Fibroblast of skin of left quadriceps (primary cell): ENCODE measurements at places on chromosomes 2 and 18.

DNA sequence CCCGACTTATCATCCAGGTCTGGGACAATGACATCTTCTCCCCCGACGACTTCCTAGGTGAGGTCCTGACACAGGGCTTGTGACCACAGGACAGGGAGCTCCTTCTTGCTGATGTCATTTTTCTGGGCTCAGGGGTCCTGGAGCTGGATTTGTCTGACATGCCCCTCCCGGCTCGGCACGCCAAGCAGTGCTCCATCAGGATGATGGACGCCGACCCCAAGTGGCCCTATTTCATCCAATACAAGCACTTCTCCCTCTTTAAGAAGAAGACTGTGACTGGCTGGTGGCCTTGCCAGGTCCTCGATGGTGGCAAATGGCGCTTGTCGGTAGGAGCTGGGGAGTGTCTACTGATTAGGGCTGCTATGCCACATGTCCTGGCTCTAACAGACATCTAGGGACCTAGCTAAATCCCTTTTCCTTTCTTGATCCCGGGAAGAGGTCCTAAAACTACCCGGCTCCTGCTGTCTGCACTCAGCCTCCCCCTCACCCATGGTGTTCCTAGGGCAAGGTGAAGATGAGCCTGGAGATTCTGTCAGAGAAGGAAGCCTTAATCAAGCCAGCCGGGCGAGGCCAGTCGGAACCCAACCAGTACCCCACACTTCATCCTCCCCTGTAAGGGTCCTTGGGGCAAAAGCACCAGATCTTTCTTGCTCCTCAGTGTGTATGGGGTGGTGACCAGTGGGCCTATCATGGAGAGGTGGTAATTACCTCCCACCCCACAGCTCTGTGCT, 36.7 kb downstream of the LMAN2L start:
- no peak for DNase-seq

GRCh38 chr2:121783180-121783579, 27.7 kb downstream of the TSN start:
- no peak for DNase-seq

DNA sequence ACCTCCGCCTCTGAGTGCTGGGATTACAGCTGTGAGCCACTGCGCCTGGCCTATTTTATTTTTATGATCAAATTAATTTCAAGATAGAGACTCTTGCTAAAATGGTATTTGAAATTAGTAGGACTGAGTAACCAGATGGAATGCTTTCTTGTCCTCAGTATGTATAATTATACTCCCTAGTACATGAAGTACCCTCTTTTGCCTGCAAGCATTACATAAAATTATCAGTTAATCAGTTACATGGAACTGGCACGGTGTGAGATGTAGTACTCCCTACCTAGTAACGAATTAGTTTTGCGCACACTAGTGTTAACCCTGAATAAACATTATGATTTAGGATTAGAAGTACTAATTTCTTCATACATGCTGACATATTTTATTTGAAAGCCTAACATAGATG, 41.6 kb downstream of the RBBP8 start:
- no peak for DNase-seq

- peak; percentile 75 for DNase-seq
Measured at GRCh38 chr2:33051586-33052360, 105.0 kb downstream of the LTBP1 start.

GRCh38 chr2:142286618-142287017, 155.8 kb upstream of the LRP1B start:
- DNase-seq = no peak

- no peak for DNase-seq
Measured at GRCh38 chr18:78814766-78815165, 164.9 kb upstream of the SALL3 start.

GRCh38 chr2:18517386-18517785, 43.1 kb downstream of the RDH14 start:
- no peak for DNase-seq

- DNase-seq = no peak
Measured at GRCh38 chr2:20452551-20452950, 5.7 kb downstream of the RHOB start.

GRCh38 chr18:13672657-13673056, 53.7 kb downstream of the FAM210A start:
- DNase-seq = peak; percentile 1
